ENCODE measurements at places on chromosomes 16 and 17. TPM values are rescaled to one million over a fixed set of nuclear protein-coding genes. Genes with fewer than 3 reads are reported as not detected.

Gene SULT1A4
- 6.2 TPM for total RNA-seq

Gene SLC52A1
- 0.53 TPM for total RNA-seq

DNA sequence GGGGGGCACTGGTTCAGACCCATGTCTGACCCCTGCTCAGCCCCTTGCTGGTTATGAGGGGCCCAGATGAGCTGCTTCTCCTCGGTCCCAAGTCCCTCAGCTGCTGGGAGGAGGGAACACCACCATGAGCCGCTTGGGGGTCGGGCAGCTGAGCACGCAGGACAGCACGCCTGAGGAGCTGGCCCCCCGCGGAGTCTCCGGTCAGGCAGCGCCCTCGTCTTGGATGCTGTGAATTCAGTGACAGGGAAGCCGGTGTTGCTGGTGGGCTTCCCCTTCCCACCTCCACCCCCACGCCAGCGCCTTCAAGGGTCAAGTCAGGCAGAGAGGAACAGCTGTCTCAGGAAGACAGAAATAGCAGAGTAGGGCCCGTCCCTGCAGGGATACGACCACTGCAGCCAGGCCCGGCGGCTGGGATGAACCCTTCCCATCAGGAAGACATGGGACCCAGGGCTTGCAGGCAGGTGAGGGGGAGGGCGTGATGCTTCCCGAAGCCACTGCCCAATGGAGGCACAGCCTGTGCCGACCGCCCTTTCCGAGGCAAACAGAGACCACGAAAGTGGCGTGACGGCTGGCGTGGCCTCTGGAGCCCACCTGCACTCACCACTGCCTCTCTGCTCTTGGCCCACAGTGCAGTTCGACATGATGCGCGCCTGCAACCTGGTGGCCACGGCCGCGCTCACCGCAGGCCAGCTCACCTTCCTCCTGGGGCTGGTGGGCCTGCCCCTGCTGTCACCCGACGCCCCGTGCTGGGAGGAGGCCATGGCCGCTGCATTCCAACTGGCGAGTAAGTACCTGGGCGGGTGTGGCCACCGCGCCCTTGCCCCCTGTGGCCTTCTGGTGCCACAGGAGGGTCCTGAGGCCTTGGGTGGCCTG, 8.1 kb downstream of the TMEM204 start:
- H3K4me3 ChIP-seq: no peak overlapping the region
- DNase-seq: no peak
- H3K27me3 ChIP-seq: no peaks in the 10 kb centered on the region
- H3K4me1 ChIP-seq: peaks cover 87% of the 10 kb centered on the region
- no peak overlapping the region for H3K27ac ChIP-seq

Gene CHST5
- total RNA-seq: not detected

GRCh38 chr16:12171206-12171605, 194.7 kb downstream of the SNX29 start:
- no peaks in the 10 kb centered on the region for H3K27me3 ChIP-seq
- no peaks in the 10 kb centered on the region for H3K36me3 ChIP-seq
- no peak overlapping the region for H3K4me3 ChIP-seq
- H3K27ac ChIP-seq: no peak overlapping the region

DNA sequence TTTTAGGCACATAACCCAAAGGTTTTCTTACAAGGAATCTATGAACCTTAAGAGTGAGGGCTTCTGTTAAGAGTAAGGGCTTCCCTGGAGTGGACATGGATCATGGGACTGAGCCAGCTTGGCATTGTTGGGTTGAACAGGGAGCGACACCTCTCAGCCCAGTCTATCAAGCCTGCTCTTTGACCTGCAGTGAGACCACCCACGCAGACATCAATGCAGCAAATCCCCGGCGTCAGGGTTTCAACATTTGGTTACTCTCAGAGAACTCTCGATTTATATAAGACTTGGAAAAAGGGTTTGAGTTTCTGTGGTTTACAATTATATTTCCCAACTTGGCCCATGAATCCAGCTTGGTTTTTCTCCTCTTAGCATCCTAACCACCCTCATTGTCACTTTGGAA, 299.9 kb downstream of the WWOX start:
- no peaks in the 10 kb centered on the region for H3K4me1 ChIP-seq
- no peak for DNase-seq
- no peaks in the 10 kb centered on the region for H3K36me3 ChIP-seq

- no peak for DNase-seq
- H3K27me3 ChIP-seq: no peaks in the 10 kb centered on the region
- H3K27ac ChIP-seq: no peak overlapping the region
- H3K36me3 ChIP-seq: no peaks in the 10 kb centered on the region
- no peak overlapping the region for H3K4me3 ChIP-seq
These were observed 11.1 kb downstream of the TNS4 start for GRCh38 chr17:40490289-40490853.

Gene TEX14
- total RNA-seq: 1.3 TPM

Gene ELOB
- total RNA-seq: 83.0 TPM

GRCh38 chr17:79047923-79048825, 24.2 kb downstream of the C1QTNF1 start:
- no peaks in the 10 kb centered on the region for H3K27me3 ChIP-seq
- H3K36me3 ChIP-seq: no peaks in the 10 kb centered on the region
- no peaks in the 10 kb centered on the region for H3K4me1 ChIP-seq
- H3K4me3 ChIP-seq: no peak overlapping the region

DNA sequence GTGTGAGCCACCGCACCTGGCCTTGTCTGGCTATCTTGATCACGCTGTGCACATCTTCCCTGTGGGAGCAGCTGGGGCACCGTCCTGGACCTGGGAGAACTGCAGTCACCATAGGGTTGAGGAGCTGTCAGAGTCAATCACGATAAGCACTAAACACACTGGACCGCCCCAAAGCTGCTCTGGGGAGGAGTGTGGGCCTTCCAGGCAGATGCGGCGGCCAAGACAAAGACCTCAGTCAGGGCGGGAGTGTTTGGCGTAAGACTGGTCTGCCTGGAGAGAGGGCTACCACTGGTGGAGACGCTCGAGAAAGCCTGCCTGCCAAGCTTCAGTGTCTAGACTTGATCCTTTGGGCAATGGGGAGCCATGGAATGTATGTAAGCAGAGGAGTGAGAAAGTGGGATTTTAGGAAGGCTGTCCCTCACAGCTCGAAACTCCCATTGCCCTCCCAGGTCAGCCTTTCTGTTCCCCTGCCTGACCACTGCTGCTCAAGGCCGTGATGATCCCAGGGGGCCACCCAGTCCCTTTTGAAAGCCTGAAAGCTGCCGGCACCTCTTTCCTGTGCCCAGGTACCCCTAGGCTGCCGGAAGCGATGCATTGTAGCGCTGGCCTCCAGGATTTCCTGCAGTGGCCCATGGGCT, 29.3 kb upstream of the CIBAR2 start:
- no peak overlapping the region for H3K4me3 ChIP-seq
- H3K4me1 ChIP-seq: no peaks in the 10 kb centered on the region
- H3K27ac ChIP-seq: no peak overlapping the region
- H3K36me3 ChIP-seq: no peaks in the 10 kb centered on the region
